Activated CD4-positive, alpha-beta T cell treated with anti-CD3 and anti-CD28 coated beads, Interleukin-10, Interleukin-2, amounts not matched to agents 100 ng/mL and 50 ng/mL, durations not matched to agents 16 hours and 8 hours (primary cell): ENCODE measurements at places on chromosomes 12 and 14.
A peak's percentile ranks its signal among the peaks of the same experiment; 100 is the strongest.

DNA sequence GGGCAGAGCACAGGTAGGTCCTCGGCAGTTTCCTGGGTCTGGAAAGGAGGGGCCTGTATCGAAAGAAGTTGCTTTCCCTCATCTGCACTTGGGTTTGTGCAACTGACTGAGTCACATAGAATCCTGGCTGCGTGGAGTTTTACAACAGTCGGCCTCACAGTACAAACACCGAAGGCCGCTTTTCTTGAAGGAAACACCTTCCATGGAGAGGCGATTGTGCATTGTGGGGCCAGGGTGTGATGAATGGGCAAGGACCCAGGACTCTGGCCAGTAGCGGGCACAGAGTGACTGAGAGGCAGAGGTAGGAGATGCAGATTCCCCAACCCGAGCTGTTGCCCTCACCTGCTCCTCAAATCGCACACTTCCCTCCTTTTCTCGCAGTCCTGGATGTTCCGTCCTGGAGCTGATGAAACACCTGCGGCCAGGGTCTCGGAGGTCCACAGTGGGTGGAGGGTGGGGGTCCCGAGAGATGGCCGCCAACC is 7.7 kb downstream of the CCND2 start:
- DNase-seq = no peak

- DNase-seq = no peak
Measured at GRCh38 chr12:87768501-87769287, 260.5 kb downstream of the C12orf50 start.

DNA sequence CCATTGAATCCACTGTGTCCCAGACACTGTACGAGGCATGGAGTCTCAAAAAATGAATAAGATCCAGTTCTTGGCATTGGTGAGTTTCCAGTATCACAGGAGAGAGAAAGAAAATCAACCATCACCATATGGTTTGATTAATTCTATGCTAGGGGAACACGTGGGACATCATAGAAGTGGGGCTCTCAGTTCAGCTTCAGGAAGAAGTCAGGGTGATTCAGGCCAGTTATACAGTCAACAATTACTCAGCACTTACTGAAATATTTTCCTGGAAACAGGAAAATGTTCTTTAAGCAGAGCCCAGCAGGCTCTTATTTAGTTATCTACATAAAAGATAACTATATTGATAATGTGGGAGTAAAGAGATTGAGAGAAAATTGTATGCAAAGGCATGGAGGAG is 407.2 kb downstream of the NOVA1 start:
- no peak for DNase-seq

- DNase-seq = no peak
Measured at GRCh38 chr12:76421046-76421445, 72.8 kb upstream of the BBS10 start.

DNA sequence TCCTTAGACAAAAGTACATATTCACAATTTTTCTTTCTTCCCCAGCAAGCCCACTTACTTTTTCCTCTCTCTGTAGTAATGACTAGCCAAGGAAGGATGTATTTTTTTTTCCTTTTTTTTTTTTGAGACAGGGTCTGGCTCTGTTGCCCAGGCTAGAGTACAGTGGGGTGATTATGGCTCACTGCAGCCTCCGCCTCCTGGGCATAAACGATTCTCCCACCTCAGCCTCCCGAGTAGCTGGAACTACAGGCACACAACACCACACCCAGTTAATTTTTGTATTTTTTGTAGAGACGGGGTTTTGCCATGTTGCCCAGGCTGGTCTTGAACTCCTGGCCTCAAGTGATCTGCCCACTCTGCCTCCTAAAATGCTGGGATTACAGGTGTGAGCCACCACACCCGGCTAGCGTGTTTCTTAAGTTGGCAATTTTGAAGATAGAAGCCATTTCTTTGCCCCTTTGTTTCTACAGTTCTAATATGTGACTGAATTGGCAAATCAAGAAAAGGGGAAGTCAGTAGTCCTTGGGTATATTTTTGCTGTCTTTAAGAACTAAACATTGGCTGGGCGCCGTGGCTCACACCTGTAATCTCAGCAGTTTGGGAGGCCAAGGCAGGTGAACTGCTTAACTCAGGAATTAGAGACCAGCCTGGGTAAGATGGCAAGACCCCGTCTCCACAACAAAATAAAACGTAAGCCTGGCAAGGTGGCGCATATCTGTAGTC is 3.2 kb upstream of the NACA start:
- no peak for DNase-seq

DNA sequence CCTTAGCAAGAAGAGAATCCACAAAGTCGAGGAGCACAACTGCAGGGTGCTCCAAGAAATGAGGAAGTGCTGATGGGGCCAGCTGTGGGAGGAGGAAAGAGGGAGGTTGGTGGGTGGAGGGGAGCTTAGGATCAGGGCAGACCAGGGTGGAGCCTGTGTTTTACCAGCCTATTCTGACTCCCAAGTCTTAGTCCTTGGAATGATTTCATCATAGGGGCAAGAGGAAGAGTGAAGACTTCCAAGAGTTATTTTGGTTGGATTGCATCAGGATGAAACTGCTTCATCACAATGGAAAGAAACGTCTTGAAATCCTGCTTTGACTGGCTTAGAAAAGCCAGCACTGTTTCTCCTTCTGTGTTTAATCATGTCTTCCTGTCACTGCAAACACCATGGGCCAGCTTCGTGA is 194.0 kb downstream of the DPF3 start:
- DNase-seq = peak; percentile 25

DNA sequence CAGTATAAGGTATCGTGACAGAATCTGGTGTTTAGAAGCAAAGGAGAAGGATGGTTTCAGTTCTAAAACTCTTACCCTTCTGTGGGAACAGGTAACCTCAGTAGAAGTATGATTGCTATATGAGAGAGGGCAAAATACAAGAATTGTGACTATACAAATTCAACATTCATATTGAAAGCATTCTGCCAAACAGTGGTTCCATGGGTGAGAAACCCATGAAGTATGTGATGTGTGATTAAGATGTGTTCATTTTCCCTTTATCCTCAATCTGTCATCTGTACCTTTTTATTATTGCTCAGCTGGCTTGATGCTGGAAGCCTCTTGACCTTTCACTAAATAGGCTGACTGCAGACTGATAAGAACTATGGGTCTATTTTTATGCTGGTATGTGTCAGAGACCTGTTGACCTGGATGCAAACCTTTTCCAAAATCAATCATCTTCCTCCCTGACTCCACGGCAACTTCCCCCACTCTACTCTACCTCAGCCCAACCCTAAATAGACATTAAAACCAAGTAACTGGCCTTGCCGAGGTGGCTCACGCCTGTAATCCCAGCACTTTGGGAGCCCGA is 109.6 kb downstream of the STXBP6 start:
- peak; percentile 4 for DNase-seq

DNA sequence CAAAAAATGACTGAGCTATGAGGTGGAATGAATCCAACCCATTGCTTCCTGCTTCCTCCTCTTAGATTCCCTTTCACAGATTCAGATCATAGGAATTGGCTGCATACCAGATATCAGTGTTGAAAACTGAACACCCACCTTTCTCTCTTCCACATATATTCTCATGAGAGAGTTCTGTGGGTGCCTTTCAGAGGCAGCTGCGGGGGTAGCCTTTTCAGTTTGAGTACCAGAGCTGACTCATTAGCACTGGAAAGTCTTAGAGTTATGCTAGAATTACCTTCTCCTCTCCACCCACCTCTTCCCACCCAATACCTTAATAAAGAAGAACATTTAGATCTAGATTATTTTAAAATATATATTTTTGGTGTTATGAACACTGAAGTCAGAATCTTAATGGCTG is 495.4 kb upstream of the SEL1L start:
- DNase-seq = no peak

DNA sequence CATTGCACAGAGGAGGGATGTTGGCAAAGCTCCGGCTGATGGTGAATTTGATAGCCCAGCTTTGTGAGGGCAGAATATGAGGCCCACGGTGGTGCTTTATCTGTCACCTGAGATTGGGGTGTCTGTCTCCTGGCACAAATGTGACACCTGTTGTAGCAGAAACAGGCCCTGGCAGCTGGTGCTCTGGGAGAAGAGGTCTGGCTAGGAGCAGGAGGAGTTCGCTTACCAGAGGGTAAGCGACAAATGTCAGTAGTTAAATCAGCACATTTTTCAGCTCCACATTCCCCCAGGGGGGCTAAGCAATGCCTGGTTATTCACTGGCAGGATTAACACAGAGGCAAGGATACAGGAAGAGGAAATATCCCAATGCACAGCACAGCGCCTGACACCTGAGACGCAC is 71.1 kb downstream of the B4GALNT3 start:
- no peak for DNase-seq

DNA sequence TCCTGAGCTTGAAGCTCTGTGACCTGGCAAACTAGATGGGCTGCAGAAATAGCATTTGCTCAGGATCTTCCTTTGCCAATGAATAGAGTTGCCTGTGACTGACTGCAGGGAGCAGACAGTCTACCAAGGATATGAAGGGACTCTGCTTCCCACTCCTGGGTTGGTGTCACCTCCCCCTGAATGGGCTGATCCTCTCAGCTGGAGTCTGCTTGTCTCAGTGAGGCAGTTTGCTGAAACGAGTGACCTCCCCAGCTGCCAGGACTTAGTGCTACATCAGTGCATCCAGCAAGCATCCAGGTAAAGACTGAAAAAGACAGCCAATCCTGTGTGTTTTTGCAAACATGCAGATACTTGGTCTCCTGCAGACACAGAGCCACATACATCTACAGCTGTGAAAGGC is 28.5 kb downstream of the PAH start:
- no peak for DNase-seq

DNA sequence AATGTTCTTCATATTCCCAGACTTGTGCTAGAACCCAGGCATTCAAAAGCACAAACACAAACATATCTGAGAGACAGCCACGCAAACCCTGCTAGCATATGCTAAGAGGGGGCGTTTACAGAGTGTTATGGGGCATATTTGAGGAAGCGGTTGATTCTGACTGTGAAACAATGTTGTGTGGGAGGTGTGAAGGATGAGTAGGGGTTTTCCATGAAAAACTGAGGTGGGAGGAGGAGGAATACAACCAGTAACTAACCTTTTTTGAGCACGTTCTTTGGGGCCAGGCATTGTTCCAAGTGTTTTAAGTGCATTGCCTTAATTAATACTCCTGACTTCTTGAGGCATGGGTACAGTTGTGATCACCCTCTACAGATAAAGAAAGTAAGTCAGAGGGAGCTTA is 499.5 kb downstream of the AACS start:
- no peak for DNase-seq

- DNase-seq = peak; percentile 23
Measured at GRCh38 chr12:82688035-82688501, 1.4 kb downstream of the TMTC2 start.

DNA sequence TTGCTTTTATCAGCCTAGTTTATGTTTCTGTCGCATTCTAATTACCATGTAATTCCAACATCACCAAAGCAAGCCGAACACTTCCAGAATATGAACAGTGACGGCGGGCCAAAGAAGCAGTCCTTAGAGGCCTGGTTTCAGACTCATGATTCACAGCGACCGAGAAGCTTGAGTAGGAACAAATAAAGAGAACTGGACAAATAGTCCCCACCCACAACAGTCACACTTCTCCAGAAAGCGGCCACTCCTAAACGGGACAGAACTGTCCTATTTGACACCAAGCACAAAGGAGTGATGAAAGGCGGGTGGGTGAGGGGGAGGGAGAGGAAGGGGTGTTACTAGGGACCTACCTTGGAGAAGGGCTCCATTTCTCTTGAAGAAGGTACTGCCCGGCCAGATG is 136.4 kb downstream of the FOXN3 start:
- DNase-seq = no peak

GRCh38 chr14:47392326-47392725 is 283.1 kb downstream of the MDGA2 start:
- DNase-seq = no peak

GRCh38 chr14:97298331-97298730 is 501.1 kb downstream of the VRK1 start:
- DNase-seq = no peak

DNA sequence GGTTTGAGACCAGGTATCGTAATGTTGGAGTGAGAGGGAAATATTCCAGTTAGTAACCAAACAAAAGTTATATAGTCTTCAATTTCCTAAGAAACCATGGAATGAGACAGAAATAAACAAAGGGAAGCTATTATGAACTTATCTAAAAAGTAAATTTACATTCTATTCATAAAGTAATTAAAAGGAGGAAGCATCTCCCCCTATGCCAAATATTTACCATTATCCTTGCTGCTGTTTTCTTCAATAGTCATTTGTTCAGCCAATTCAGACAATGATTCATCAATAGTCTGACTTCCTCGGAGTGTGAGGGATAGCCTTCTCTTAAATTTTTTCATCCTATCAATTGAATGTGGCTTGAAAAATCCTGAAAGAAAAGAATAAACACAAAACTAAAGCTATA is 65.7 kb downstream of the CDK17 start:
- DNase-seq = no peak

GRCh38 chr12:9711664-9712063 is 21.2 kb downstream of the CLECL1 start:
- DNase-seq = no peak

- no peak for DNase-seq
Measured at GRCh38 chr12:28463396-28463795, 273.1 kb downstream of the CCDC91 start.

GRCh38 chr12:54463034-54463433 is 10.4 kb downstream of the GTSF1 start:
- peak; percentile 17 for DNase-seq

GRCh38 chr12:1972260-1972659 is 32.0 kb downstream of the DCP1B start:
- no peak for DNase-seq

GRCh38 chr12:54390668-54391551 is 6.4 kb upstream of the ZNF385A start:
- DNase-seq = peak; percentile 58

DNA sequence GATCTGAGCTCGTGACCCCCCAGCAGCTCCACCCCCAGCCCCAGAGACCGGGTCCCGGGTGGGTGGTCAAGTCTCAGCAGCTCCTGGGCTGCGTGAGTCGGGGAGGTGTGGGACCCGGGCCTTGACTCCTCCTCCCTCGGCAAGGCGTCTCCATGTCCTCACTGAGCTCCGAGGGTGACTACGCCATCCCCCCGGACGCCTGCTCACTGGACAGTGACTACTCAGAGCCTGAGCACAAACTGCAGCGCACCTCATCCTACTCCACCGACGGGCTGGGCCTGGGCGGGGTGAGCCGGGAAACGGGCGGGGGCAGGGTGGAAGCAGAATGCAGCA is 28.1 kb downstream of the PIGH start:
- no peak for DNase-seq
